ENCODE measurements at places on chromosomes 12 and 14. TPM values are rescaled to one million over a fixed set of nuclear protein-coding genes. Genes with fewer than 3 reads are reported as not detected.

Gene MYH6
- 170 TPM for total RNA-seq

GRCh38 chr14:90742252-90742651 lies 74.0 kb downstream of the TTC7B start:
- DNase-seq, result no peak

DNA sequence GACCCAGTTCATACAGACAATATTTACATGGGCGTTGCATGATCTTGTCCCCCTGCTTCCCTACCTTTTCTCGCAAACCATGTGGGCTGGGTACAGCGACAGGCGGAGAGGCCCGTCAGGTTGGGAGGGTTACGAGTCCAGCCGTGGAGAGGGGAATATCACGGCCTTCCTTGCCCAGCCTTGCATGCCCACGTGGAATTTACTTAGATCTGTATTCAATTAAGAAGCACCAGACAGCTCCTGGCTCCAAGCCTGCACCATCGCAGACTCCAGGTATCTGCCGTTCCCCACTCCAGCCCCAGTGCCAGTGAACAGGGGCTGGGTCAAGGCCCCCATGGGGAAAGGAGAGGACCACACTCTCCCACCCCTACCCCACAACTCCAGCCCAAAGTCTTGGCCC lies 29.8 kb downstream of the BCL11B start:
- no peak for DNase-seq

DNA sequence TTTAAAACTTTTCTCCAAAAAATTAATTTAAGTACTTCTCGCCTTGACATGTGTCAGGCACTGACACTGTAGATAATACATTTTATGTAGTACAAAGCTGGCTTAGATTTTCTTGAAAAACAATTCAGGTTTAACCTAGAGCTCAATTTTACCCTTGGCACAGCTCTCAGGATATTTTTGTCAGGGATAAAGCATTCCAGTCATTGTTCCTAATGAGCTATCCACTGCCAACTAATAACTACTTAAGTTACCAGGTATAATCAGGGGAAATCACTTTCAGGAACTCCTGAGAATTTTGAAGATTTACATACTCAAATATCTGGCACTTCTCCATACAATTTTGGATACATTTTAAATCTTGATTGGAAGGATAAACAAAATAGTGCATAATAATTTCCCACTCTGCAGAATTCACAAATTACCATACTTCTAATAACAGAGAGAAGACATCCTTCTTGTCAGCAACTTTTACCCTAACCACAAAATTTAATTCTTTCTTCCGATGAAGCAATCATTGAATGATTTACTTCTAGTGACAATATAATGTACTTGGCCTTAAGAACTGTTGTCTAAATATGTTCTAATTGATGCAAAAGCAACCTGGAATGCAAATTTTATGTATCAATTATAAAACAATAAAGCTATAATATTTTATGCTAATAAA lies 4.8 kb downstream of the RASSF9 start:
- DNase-seq, result no peak

- no peak for DNase-seq
Observed at GRCh38 chr12:65830305-65830704, 6.0 kb downstream of the HMGA2 start.
